ENCODE measurements at places on chromosomes 12 and 14.
A peak's percentile ranks its signal among the peaks of the same experiment; 100 is the strongest.

DNA sequence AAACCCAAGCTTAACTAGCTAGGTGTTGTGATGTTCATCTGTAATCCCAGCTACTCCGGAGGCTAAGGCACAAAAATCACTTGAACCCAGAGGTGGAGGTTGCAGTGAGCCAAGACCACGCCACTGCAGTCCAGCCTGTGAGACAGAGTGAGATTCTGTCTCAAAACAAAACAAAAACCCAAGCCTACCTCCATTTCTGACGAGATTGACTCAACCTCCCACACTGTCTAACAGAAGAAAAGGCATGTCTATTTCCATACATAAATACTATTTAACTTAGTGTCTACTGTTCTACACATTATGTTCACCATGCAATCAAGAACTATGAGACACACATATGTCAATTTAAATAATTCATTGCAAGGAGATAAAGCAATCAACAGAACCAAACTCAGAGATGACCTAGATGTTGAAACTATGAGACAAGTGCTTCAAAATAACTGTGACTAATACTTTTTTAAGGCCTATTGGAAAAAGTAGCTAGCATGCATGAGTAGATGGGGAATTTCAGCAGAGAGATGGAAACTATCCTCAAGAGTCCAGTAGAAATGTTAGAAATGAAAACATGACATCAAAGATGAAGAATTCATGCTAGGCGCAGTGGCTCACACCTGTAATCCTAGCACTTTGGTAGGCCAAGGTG is 75.9 kb upstream of the DHRS4 start:
- DNase-seq: no peak

DNA sequence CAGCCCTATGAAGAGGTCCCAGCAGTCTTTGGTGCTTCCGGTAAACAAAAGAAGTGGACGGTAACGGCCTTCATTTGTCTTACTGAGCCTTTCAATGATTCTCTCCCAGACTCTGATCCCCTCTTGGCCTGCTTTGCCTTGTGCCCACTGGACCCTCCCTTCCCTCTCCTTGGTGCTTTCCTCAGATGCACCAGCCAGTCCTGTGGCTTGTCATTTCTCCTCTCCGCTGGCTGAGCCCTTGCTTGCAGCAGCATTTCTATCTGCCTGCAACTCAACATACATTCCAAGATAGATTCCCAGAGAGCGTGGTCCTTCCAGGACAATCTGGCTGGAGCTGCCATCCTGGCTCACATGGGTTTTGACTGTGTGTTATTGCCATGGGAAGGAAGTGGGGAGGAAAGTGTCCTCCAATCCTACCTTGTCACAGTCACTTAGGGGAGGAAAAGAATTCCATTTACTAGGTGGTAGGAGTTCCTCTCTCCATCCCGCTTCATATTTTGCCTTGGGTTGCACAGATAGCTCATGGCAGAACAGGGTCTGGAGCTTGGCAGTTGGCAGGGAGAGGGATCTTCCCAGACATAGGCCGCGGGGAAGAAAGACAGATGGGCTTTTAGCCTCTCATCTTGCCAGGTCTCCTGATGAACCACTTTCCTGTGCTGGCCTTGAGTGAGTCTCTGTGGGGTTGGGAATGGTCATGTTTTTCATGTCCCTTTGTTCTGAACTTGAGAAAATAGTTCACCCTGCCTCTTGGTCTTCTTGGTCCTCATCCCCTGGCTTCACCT is 92.8 kb upstream of the KCNA1 start:
- DNase-seq: no peak

DNA sequence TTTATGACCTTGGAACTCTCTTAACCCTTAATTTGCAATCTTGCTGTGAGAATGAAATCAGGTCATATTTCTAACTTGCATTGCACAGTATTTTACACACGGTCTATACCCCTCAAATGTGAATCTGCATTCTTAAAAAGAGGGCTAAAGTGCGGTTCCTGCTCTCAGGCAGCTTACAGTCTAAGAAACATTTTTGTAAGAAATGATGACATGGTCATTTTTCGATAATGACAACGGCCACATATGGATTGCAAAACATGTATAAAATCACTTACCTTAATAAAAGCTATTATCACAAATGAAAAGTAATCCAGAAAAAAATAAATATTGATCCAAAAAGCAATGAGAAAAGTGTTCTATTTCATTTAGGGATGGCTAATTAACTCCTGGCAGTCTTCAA is 24.8 kb upstream of the TMEM132D start:
- no peak for DNase-seq

DNA sequence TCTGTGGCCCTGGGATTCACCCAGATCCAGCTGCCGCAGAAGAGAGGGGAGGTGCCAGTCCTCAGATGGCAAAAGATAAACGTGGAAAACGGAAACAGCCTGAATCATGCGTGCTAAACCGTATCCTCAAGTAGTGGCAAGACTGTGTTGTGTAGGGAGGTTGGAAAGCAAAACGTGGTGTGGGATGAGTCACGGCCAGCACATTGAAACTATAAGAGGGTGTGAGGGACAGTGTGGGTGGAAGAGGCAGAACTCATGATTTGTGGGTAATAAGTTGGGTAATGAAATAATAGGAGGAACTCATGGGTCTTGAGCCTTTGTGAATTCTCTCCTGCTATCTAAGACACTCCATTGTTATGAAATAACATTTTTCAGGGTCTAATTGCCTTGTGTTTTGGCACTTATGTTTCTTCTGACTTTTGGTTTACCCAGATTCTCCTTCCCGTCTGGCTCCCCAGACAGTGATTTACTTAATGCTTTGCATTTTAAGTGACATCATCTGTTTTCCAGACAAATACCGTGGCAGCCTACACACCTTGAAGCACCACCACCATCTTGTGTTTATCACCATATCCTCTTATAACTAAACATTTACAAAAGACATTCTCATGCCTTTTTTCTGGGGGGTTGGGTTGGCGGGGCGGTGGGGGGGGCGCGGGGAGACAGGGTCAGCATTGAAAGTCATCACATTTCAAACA is 62.3 kb upstream of the PTCSC3 start:
- DNase-seq: no peak

GRCh38 chr12:71158361-71158882 is 623 bp upstream of the TSPAN8 start:
- DNase-seq: no peak

GRCh38 chr12:131290255-131290959 is 336.7 kb downstream of the ADGRD1 start:
- DNase-seq: no peak

DNA sequence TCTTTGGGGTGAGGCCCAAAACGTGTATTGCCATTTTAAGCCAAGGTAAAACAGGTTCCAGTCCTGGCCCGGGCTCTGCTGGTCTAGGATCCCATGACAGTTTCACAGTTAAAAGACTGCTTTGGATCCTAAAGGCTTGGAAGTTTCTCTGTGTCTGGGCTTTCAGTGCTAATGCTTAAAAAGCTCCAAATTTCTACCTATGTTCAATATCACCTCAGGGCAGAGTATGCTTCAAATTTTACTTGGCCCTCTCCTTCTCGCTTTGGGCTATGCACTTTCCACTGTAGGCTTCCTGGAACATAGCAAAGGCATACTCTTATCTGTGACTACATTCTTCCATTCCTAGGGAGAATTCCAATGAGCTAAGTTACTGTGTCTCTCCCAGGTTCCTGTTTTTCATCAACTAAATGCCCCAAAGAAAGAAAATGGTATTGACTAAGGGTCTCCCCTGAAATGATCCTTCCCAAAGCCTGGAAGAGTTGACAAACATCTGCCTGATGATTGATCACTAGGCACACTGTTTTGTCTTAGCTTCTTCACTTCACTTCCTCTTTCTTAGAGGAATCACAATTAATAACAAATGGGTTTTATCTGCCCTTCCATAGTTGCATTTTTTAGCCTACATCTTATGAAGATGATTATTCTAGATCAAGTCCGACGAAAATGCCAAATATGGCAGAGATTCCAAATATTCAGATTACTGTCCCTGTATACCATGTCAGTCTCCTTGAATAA is 79.4 kb downstream of the TMTC2 start:
- DNase-seq: no peak

DNA sequence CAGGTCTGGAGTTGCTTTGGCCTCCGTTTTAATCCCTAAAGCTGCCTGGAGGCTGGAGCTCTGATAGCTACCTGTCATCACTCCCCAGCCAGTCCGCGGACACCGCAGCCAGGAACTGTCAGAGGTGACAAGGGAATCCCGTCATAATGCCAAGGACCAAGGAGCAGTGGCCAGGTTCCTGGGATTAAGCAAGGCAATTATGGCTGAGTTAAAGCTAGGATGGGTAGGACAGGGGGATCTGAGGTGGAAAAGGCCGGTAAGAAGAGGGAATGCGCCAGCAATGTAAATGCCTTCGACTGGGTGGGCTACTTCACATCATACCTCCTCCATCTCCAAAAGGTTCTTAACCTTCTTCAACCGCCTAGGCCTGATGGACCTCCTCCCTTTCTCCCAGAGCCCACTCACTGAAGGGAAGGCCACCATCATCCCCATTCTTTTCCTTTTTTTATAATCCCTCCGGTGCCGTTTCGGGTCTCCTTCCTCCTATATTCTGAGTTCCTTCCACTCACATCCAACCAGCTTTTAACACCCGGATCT is 1.9 kb downstream of the PPP1R3E start:
- DNase-seq: no peak

DNA sequence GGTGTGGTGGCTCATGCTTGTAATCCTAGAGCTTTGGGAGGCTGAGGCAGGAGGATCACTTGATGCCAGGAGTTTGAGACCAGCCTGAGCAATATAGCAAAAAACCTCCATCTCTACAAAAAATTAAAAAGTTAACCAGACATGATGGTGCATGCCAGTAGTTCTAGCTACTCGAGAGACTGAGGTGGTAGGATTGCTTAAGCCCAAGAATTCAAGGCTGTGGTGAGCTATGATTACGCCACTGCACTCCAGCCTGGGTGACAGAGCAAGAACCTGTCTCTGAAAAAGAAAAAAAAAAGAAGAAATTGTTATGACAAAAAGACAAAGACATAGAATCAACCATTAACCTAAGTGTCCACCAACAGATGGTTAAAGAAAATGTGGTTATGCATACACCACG is 2.1 kb upstream of the ATP23 start:
- DNase-seq: no peak

DNA sequence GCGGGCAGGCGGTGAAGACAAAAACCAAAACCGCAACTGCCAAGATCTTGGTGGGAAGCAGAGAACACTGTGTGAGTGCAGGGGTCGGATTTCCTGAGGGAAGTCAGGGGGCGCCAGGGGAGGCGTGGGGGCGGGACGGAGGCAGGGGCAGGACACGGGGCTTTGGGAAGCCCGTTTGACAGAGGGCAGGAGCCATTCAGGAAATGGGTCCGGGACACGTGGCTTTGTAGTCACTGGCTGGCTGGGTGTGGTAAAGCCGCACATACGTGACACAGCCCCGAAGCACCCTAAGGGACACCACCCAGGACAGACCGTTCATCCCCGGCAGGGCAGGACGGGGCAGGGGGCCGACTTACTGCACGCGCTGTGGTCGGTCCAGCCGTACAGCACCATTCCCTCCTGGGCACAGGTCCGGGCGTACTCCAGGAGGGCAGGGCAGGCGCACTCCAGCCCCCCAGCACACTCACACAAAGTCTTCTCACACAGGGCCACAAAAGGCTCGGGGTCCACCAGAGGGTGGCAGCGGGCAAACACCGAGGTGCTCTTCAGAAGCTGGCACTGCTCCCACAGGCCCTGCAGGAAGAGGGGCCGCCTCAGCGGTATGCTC is 49.4 kb downstream of the VWF start:
- no peak for DNase-seq

DNA sequence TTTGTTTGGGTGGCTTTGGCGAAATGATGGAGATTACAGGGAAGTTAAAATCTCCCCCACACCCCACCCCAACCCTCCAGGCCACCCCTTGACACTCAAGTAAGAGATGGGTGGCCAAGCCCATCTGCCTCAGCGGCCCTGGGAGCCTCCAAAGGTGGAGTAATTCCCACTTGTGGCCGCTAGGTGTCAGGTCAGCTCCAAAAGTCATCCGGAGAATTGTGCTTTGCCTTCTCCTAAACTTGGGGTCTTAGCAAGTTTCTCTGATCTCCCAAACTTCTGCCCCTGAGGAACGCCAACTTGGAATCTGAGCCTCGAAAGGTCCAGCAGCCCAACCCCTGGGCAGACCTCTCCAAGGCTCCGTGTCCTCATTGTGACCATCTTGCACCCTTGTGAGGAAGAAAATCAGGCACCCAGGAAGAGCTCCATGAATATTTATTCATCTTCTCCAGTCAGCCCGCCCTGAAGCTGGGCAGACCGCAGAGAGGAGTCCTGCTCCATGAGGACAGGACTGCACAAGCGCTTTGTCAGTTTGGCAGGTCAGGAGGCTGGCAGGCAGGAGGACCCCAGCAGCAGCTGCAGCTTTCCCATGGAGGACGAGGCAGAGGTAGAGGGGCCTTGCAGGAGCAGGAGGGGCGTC is 46.7 kb downstream of the LRRC74A start:
- peak; percentile 7 for DNase-seq

GRCh38 chr14:27096091-27096490 is 498.3 kb upstream of the NOVA1 start:
- no peak for DNase-seq

- DNase-seq: no peak
These were observed 1092.1 kb upstream of the TMEM132C start for GRCh38 chr12:127174881-127175280.

Measured in KG1 (cell line).